ENCODE measurements at places on chromosomes 6 and 20. TPM values are rescaled to one million over a fixed set of nuclear protein-coding genes. Genes with fewer than 3 reads are reported as not detected.

Gene C20orf144
- 0.27 TPM for polyA plus RNA-seq

Gene PNPLA1
- not detected for polyA plus RNA-seq

Gene MYLIP
- polyA plus RNA-seq: 139 TPM

Gene IL17A
- polyA plus RNA-seq: not detected

DNA sequence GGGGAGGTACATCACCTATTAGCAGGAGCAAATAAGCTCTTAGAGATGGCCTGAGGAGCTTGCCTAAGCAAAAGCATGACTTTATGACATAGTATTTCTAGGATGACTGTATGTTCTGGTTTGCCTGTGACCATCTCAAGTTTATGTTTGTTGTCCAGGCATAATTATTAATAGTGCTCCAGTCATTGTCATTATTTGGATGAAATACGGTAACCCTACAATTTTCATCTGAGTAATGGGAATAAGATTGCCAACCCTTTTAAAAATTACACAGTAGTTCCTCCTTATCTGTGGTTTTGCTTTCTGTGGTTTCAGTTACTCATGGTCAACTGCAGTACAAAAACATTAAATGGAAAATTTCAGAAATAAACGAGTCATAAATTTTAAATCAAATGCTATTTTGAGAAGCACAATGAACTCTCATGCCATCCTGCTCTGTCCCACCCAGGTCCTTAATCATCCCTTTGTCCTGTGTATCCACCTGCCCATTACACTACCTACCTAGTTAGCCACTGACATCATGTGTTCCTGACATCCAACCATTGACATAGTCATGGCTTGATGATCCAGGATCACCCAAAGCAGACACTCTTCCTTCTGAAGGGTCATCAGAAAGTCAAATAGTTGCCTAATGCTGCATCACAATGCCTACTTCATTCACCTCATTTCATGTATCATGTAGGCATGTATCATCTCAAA lies 27.0 kb upstream of the TFB1M start:
- DNase-seq: no peak

DNA sequence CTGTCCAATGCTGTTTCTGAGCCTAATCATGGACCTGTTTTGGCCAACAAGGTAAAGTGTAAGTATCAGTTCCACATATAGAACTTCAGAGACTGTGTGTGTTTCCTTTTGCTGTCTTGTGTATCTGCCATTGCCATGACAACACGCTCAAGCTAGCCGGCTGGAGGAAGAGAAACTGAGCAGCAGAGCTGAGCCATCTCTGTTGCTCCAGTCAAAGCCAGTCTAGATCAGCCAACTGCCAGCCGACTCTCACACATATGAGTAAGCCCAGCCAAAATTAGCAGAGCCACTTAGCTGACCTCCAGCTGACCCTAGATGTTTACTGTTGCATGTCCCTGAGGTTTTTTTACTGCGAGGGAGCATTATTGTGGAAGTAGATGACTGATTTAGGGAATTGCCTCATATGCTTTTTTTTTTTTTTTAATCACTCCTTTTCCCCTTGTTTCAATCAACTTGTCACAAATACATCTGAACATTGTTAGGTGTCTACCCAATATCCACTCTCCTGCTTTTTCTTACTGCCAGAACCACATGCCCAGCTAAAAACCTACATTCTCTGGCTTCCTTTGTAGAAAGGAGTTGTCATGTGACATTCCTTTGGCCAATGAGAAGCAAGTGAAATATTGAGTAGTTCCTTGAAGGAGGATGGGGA lies 304.3 kb upstream of the SUPT3H start:
- peak; percentile 92 for DNase-seq

GRCh38 chr6:82954937-82955577 lies 110.6 kb downstream of the UBE3D start:
- DNase-seq: no peak

DNA sequence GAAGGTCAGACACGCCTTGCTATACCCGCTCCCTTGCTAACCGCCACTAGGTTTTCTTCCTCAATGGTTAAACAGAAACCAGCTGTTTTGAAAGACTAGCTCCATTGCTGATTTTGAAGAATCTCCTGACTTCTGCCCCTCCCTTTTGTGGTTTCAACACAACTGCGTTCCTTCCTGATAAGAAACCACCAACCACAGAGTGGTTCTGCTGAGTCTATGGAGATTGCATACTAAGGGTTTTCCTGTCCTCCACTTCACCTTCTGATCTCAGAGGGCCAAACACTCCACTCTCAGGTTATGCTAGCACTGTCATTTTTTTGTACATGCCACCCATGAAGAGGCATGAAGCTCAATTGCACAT lies 207.9 kb downstream of the MYLK4 start:
- DNase-seq: peak; percentile 23

- no peak for DNase-seq
Observed at GRCh38 chr6:100851819-100852218, 29.3 kb downstream of the ASCC3 start.

DNA sequence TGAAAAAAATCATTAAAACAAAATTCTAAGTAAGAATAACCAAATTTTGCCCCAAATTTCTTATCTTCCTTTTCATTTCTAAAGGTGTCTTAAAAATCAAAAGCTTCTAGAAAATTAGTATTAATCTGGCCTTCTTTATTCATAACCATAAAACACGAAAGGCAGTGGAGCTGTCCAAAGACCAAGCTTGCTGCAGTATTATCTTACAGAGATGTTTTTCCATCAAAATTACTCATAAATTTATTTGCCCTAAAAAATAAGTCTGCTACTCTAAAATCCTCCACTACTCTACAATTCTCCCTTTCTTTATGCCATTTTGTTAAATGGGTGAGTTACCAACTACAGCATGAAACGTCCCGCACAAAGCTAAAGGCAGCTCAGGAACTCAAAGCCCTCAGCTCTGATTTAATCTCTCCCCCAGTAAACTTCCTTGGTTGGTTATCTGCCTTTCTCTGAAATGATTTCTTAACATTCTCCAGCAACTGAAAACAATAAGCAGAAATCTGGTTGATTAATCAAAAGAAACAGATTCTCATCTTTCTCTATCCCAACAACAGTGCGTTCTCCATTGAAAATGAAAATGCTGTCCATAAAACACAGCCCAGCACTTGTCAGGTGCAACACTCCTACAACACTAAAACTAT lies 2.1 kb downstream of the USP49 start:
- no peak for DNase-seq

- no peak for DNase-seq
Observed at GRCh38 chr6:108846628-108847027, 1.6 kb upstream of the ARMC2 start.

DNA sequence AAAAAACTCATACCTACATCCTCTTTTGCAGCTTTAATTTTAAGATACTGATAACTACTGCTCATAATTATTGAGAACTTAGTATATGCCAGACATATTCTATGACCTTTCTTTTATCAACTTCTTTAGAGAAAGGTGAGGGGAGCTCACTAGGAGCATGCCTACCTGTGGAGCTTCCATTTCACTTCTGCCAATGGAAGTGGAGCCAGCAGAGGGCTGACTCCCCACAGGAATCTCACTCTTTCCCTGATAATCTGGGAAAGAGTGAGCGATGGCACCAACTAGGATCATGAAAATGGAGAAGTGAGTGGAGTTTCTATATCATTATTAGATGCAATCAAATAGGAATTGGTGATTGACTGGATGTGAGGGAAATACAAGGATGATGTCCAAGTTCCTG lies 484.9 kb downstream of the LMBRD1 start:
- DNase-seq: no peak

DNA sequence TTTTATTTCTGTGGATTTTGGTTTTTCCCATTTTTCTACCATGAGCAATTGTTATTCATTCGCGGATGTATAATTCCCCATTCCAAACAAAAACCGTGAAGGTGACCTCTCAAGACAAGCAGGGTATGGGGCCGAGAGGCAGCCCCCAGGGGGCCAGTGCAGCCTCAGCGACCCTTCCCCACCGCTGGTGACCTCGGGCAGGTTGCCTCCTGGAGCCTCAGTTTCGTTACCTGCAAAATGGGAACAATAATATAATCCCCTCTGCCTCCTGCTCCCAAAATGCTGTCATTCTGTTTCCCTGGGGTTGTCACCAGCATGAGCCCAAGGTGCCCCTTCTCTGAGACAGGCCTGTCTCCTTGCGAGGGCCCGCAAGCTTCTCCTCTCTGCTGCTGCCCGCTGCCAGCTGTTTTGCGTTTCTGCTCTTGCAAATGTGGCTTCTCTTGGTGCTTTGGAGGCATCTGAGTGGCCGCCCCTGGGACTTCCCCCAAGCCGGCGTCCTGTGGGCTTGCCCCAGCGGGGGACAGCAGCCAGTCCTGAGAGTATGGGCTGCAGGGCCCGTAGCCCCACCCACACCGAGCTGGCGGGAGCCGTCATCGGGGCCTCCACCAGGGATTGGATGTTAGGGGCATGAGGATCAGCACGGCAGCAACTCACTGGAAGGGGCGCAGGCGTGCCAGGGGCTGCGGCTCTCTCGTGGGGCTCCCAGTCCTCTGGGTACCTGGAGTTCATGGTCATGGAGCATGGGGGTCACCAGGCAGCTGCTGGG lies 161.9 kb downstream of the TAF4 start:
- DNase-seq: no peak

DNA sequence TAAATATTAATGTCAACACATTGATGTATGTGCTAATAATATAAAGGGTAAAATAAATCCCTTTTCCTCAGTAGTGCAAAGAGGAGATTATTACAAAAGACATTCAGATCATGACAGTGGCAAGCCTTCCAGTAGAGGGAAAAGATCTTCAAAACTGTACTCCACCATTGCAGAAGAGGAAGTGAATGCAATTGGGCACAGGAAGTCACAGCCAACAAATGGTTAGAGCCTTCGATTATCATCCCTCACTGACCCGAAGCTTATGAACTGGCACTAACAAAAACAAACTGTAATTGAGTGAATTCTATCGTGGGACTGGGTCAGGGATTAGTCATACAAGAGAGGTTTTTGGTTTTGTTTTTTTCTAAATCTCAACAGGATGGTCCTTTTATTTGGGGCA lies 39.3 kb upstream of the SCGN start:
- no peak for DNase-seq

DNA sequence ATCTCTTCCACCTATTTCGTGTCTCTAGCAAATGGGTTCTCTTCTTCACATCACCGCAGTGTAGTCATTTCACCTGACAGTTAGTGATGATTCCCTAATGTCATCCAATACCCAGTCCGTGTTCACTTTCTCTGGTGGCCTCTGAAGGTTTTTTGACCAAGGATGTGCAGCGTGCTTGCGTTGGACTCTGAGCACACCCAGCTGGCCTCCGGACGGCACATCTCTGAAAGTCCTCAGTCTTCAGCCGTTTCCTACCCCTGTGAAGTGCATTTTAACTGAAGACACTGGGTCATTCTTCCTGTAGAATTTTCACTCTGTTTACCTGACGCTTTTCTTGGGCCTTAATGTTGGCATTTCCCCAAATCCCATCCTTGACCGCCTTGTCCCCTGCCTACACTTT lies 98.7 kb downstream of the ERMARD start:
- no peak for DNase-seq

- DNase-seq: no peak
Observed at GRCh38 chr6:89564752-89565427, 73.7 kb downstream of the LYRM2 start.

- DNase-seq: no peak
Observed at GRCh38 chr6:137973201-137973600, 106.1 kb downstream of the TNFAIP3 start.

GRCh38 chr6:152273638-152274037 lies 363.5 kb downstream of the SYNE1 start:
- no peak for DNase-seq
